Stimulated activated CD4-positive, alpha-beta T cell treated with anti-CD3 and anti-CD28 coated beads, Interleukin-1b, Interleukin-23, amount 100 ng/mL, for 1 hour (primary cell): ENCODE measurements at places on chromosomes 1 and 21.

DNA sequence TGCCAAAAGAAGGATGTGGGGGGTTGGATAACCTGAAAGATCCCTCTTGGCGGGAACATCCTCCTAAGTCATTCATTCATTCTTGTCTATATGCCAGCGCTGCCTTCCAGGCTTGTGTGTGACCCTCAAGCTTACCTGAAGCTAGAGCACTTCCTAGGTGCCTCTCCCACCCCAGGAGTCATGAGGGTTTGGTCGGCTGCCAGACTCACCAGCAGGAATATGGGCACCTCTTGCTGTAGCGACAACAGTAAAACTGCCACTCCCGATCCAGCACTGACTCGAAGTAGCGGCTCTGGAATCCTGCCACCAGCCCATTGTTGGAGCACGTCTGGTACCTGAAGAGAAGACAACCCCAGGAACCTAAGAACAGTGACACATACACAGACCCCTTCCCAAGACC is 15.0 kb downstream of the DPT start:
- no peak for DNase-seq

GRCh38 chr1:218611916-218612585 is 266.9 kb downstream of the TGFB2 start:
- no peak for DNase-seq

- DNase-seq: no peak
These were observed 94.8 kb upstream of the SGIP1 start for GRCh38 chr1:66439031-66439740.

GRCh38 chr1:222920169-222920568 is 105.3 kb downstream of the DISP1 start:
- DNase-seq: no peak

- DNase-seq: no peak
These were observed 1.0 kb upstream of the PPIE start for GRCh38 chr1:39737546-39738169.

DNA sequence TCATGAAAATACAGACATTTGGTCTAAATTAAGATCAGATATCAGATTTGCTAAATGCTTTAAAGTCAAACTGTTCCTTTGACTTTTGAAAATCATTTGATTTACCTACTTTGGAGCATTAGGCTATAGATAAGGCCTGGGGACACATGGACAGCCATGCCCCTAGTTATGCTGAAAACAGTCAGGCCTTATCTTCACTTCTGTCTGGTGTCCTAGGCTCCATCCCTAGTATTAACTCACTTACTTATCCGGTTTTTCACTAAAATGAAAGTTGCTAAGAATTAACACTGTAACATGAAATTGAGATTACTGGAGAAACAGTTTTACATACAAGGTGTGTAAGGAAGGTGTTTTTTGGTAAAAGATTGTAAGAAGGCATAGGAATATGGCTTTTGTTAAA is 4.5 kb upstream of the CATSPERE start:
- no peak for DNase-seq

GRCh38 chr1:31951276-31951675 is 13.1 kb upstream of the PTP4A2 start:
- no peak for DNase-seq

DNA sequence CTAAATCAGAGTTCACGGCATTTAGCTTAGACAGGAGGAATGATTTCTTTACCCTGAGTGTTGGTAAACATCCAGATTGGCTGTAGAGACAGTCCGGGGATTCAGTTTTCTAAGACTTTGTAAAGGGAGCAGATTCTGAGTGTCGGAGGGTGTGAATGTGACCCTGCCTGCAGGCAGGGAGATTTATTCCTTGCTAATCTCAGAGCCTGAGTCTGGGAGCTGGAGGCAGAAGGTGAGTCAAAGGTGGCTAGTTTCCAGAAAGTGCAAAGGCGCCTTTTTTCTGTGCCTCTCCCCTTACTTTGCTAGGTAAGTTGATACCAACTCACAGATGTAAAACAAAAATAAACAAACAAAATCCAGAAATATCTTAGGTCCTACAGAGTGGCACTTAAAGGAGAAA is 11.7 kb downstream of the ATP1B1 start:
- DNase-seq: no peak

GRCh38 chr1:222995236-222995580 is 147.8 kb downstream of the TLR5 start:
- no peak for DNase-seq

- DNase-seq: no peak
These were observed 85.0 kb downstream of the ATP1A1 start for GRCh38 chr1:116457946-116458604.
